ENCODE measurements at places on chromosomes 16 and 17. TPM values are rescaled to one million over a fixed set of nuclear protein-coding genes. Genes with fewer than 3 reads are reported as not detected.

Gene CDH11
- not detected for total RNA-seq

Gene TACO1
- total RNA-seq = 20.3 TPM

Gene RNF112
- total RNA-seq = 1.6 TPM

Gene ITGAD
- not detected for total RNA-seq

GRCh38 chr16:86806838-86807351 is 228.5 kb downstream of the FOXL1 start:
- DNase-seq = no peak
- no peak overlapping the region for H3K4me3 ChIP-seq
- no peaks in the 10 kb centered on the region for H3K36me3 ChIP-seq
- no peaks in the 10 kb centered on the region for H3K27me3 ChIP-seq
- H3K27ac ChIP-seq = no peak overlapping the region

DNA sequence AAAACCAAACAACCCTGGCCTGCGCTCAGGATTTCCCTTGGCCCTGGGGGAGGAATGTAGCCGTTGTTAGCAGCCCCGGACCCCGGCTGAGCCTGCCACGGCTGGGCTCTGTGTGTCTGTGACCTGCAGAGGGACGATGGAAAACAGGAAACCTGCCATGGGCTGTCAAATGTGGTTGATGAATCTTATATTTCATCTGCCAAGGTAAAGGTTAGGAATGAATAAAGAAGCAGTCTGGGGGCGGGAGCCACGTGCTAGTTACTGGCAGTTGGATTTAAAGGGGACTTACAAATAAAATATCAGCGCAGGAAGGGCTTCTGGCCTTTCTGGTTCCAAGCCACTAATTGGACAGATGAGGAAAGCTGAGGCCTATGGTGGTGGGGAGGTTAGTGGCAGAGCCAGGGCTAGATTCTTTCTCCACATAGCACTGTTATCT is at the start of gene KRT23:
Gene KRT23 (minus strand): TSS at position 263 of the 436 bp plus-strand sequence. CDS start 1,043 bp downstream, outside the sequence.
- no peak within 1 kb of the TSS for H3K27ac ChIP-seq
- H3K4me1 ChIP-seq = no peaks in the 10 kb centered on the region
- H3K36me3 ChIP-seq = no peaks in the 10 kb centered on the region

- no peak for DNase-seq
- H3K27me3 ChIP-seq = peaks cover 8% of the 10 kb centered on the region
- H3K27ac ChIP-seq = no peak overlapping the region
- H3K4me1 ChIP-seq = peaks cover 19% of the 10 kb centered on the region
- H3K4me3 ChIP-seq = no peak overlapping the region
These were observed 3.3 kb upstream of the USP31 start for GRCh38 chr16:23152386-23153178.

- no peaks in the 10 kb centered on the region for H3K27me3 ChIP-seq
- no peak for DNase-seq
- H3K4me3 ChIP-seq = no peak overlapping the region
- H3K4me1 ChIP-seq = no peaks in the 10 kb centered on the region
- no peak overlapping the region for H3K27ac ChIP-seq
These were observed 93.3 kb upstream of the NLRP1 start for GRCh38 chr17:5677620-5678019.

GRCh38 chr16:14004729-14005315 is 66.3 kb upstream of the MRTFB start:
- H3K4me3 ChIP-seq = no peak overlapping the region
- no peak for DNase-seq
- no peaks in the 10 kb centered on the region for H3K4me1 ChIP-seq
- H3K36me3 ChIP-seq = no peaks in the 10 kb centered on the region

DNA sequence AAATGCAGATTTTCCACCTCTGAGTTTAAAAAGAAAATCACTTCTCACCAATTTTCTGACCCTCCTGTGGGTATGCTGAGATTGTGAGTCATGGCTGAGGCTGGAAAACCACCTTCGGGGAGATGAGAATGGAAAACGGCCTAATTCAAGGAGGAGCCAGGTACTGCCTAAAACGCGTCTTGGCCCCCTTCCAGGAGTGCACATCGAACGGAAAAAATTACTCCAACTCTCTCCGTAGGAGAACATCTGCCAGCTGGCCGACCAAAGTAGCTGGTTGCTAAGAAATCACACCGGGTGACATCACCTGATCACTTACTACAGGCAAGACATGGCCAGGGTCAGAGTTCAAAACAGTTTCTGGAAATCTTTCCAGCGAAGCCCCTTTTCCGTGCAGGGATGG is 107.6 kb downstream of the ZNF423 start:
- no peak overlapping the region for H3K27ac ChIP-seq
- H3K4me3 ChIP-seq = no peak overlapping the region
- no peaks in the 10 kb centered on the region for H3K4me1 ChIP-seq
- no peaks in the 10 kb centered on the region for H3K27me3 ChIP-seq

DNA sequence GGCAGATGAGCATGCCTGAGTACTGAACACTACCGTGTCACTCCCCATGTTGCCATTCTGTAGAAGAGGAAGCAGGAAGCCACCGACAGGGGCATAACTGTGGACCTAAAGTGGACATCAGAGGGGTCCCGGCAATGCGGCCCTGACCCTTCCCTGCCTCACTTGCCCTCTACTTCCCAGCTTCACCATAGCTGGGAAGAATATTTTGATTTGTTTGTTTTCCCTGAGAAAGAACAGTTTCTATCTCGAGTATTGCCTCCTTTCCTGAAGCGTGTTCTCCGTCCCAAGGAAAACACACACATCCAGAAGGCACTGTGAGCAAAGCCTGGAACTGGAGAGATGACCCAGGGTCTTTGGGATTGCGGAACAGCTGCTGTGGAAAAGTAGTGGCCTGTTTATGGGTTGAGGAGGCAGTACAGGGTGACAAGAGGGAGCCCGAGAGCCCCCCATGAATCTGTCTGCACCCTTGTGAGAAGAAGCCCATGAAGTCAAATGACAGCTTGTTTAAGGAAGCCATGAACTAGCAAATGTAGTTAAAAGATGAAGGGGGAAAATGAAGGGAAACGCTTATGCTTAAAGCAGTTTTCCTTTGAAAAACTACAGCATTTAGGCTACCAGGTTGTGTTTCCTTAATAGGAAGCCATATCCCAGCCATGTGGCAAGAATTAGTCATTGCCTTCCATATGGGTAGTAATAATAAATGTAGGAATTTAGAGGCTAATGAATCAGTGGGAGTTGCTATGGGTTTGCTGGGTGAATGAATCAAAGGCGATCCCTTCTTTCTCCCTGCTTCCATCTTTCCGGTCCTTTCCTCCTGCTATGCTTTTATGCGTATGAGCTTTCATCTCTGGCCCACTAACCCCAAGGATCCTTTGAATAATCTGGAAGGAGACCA is 90.0 kb upstream of the TBX2 start:
- H3K27ac ChIP-seq = no peak overlapping the region
- H3K4me3 ChIP-seq = no peak overlapping the region
- H3K4me1 ChIP-seq = no peaks in the 10 kb centered on the region
- H3K36me3 ChIP-seq = no peaks in the 10 kb centered on the region
- no peaks in the 10 kb centered on the region for H3K27me3 ChIP-seq

GRCh38 chr16:10213748-10214147 is 31.5 kb upstream of the GRIN2A start:
- no peak overlapping the region for H3K4me3 ChIP-seq
- no peaks in the 10 kb centered on the region for H3K27me3 ChIP-seq
- no peaks in the 10 kb centered on the region for H3K36me3 ChIP-seq
- H3K27ac ChIP-seq = no peak overlapping the region
- H3K4me1 ChIP-seq = no peaks in the 10 kb centered on the region

Data from CD4-positive, alpha-beta memory T cell (primary cell).